Calu3 (cell line): ENCODE measurements at places on chromosomes 4 and X. TPM values are rescaled to one million over a fixed set of nuclear protein-coding genes. Genes with fewer than 3 reads are reported as not detected.

Gene TLR6
- 0.68 and 0.73 TPM in 2 replicates for total RNA-seq

Gene LRRC66
- 0.15 TPM in 1 of 2 replicates, not detected in the other for total RNA-seq

Gene TMPRSS11D
- not detected in 2 replicates for total RNA-seq

Gene SPANXC
- total RNA-seq: not detected in 2 replicates

Gene GPR82
- total RNA-seq: not detected in 2 replicates
